Right renal cortex interstitium (tissue), 3 donors: ENCODE measurements at places on chromosomes 16 and 17.
A peak's percentile ranks its signal among the peaks of the same experiment; 100 is the strongest.

GRCh38 chr16:10834766-10835165, 16.2 kb upstream of the TVP23A start:
- no peak for DNase-seq

GRCh38 chr17:15509095-15509494, 41.7 kb upstream of the CDRT4 start:
- DNase-seq: no peak

DNA sequence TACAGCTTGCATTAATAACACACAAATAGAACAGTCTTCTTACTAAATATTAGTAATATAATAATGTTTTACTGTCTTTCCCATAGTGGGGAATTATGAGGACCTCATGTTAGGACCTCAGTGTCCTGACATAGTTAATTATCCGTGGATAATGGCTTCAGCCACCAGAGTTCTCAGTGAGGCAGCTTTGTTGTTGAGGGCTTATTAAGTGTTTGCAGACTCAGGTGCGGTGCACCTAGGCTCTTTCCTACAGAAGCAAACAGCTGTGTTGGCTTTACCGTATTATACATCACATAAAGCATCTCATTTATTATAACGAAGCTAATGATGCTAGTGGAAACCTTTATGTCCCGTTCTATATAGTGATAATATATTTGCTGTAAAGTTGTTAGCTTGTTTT, 246.7 kb downstream of the FTO start:
- DNase-seq: no peak

- DNase-seq: no peak
These were observed 16.1 kb upstream of the KIF19 start for GRCh38 chr17:74309902-74310301.

- peak; percentile 92 for DNase-seq
These were observed 12.3 kb downstream of the COPZ2 start for GRCh38 chr17:48025040-48025903.

GRCh38 chr16:17287166-17287800, 183.5 kb downstream of the XYLT1 start:
- no peak for DNase-seq

DNA sequence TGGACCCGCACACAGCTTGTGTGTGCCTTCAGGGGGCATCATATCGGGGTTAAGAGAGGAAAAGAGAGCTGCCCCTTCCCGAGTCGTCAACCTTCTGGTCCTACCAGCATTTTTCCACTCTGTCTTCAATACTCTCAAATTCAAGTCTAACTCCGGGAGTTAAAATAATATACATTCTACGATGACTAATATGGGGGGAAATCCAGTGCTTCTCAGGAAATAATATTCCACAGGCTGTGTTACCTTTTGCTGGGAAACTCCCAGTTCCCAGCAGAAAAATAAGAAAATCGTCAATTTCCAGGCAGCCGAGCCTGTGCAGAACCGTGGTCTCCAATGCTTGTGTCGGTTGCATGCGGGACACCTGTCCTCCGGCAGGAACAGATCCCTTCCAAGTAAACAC, 105.0 kb upstream of the FOXF1 start:
- DNase-seq: no peak

- no peak for DNase-seq
These were observed 128.4 kb downstream of the ANKRD11 start for GRCh38 chr16:89361751-89362539.

GRCh38 chr17:66865151-66865550, 30.2 kb downstream of the CACNG5 start:
- no peak for DNase-seq

DNA sequence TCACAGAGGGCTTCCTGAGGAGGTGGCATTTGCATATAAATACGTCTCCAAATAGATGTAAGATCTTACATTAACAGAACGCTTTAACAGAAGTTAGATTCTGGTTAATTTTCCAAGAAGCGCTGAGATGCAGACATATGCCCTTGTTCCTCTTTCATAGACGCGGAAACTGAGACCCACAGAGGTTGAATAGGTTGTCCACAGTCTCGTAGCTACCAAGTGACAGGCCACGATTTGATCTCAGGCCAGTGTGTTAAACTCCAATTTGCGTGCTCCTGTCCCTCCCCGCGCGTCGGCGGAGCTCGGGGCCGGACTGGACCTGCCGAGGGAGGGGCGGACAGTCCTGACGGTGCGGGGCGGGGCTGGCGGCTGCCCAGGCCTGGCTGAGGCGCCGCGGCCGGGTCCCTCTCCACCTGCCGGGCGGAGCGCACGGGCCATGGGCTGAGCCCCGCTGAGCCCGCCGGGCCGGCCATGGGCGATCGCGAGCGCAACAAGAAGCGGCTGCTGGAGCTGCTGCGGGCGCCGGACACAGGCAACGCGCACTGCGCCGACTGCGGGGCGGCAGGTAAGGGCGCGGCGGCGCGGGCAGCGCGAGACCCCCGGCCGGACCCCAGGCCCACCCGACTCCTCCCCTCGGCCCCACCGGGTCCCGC, at the start of gene ADAP2:
Gene ADAP2 (plus strand): TSS at position 402 of the 653 bp plus-strand sequence. CDS start 70 bp downstream, at position 472.
- DNase-seq: no peak

DNA sequence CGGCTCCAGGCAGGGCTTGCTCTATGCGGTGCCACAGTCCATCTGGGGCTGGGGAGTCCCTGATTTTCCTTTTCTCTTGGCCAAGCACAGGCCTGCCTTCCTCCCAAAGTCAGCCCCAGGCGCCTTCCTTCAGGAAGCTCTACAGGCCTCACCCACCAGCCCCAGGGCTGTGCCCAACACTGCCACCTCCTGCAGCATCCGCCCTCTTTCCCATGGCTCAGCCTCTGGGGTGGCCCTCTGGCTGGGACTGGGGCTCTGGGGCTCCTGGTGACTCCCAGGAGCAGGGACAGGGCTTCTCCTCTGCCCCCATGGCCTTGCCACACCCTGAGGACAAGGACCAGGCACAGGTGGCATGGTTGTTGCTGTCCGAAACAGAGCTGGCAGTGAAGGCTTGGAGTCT, 817 bp downstream of the ITGB4 start:
- no peak for DNase-seq

- no peak for DNase-seq
These were observed 12.0 kb upstream of the RPL13 start for GRCh38 chr16:89548344-89549006.

DNA sequence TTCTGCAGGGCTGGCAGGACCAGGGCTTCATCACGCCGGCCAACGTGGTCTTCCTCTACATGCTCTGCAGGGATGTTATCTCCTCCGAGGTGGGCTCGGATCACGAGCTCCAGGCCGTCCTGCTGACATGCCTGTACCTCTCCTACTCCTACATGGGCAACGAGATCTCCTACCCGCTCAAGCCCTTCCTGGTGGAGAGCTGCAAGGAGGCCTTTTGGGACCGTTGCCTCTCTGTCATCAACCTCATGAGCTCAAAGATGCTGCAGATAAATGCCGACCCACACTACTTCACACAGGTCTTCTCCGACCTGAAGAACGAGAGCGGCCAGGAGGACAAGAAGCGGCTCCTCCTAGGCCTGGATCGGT, 1.4 kb downstream of the CDK5R1 start:
- no peak for DNase-seq

GRCh38 chr16:67173808-67174705, 3.7 kb downstream of the NOL3 start:
- DNase-seq: no peak

GRCh38 chr17:9436630-9437029, 139.0 kb downstream of the STX8 start:
- DNase-seq: no peak

DNA sequence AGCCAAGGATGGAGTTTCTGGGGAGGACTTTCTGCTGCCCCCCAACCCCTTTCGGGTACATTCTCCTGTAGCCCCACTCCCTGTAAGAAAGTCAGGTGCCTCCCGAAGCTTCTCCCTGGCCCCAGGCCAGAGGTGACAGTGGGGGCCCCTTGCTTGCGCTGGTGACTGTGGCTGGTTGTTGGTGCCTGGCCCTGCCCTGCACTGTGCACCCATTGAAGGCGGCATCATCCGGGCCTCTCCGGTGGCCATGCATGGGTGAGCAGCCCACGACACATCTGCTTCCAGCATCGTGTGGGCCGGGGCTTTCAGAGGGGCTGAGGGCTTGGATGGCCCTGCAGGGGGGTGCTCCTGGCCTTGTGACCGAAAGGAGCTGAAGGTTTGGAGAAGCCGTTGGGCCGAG, 297.0 kb downstream of the SEC14L1 start:
- DNase-seq: no peak

GRCh38 chr17:82957469-82957795, 117.6 kb upstream of the ZNF750 start:
- no peak for DNase-seq
